ENCODE measurements at places on chromosomes 12 and 14. TPM values are rescaled to one million over a fixed set of nuclear protein-coding genes. Genes with fewer than 3 reads are reported as not detected.

GRCh38 chr12:29992366-29992765 is 208.6 kb upstream of the TMTC1 start:
- DNase-seq, result no peak

GRCh38 chr12:104304261-104305009 is 896 bp downstream of the EID3 start:
- DNase-seq, result no peak

DNA sequence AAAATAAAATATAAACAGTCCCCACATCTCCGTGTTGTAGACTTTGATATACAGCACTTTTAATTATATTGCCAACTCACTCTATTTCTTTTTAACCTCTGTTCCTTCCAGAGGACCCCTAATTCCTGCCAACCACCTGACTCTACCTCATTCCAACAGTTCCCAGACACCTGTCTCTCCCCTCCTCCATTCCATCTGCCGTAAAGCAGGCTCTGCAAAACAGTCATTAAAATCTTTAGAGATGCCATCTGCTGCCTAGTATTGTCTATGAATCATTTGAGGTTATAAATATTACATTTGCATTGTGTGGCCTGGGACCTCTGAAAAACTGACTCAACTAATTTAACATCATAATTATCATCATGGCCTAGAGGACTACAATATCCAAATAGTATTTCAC is 148.8 kb upstream of the DCN start:
- peak; percentile 42 for DNase-seq

DNA sequence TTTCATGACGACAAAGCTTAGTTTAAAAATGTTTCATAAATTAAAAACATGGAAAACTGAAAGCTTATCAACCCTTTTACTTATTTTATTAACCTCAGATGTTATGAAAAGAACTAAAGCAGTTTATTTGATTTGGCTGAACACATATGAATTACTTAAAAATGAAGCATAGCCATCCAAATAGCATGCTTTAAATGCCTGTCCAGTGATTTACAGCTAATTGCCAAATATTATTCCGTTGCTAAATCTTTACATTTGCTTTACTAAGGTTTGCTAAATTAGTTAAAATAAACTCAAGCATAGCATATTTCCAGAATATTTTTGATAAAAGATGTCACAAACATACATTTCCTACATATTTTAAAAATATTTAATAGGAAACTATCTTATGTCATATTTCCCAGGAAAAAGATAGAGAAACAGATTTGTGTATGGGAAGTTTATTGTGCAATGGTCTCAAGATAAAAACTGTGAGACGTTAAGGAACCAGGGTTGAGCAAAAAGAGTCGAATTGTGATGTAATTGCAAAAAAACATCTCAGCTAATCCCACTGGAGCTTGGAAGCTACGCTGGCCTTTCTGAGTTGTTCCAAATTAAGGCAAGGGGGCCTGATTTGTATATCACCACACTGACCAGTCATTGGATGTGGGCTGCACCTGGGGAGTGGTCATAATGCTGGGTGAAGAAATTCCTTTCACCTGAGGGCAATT is 25.8 kb downstream of the GPR135 start:
- no peak for DNase-seq

GRCh38 chr12:26768611-26769603 is 64.1 kb downstream of the ITPR2 start:
- DNase-seq, result no peak

GRCh38 chr12:47824198-47824597 is 4.5 kb upstream of the HDAC7 start:
- DNase-seq, result no peak

GRCh38 chr12:2384029-2384386 is 331.2 kb downstream of the CACNA1C start:
- DNase-seq, result no peak

- DNase-seq, result peak; percentile 79
Observed at GRCh38 chr14:36981832-36982529, 190.4 kb downstream of the SLC25A21 start.

- peak; percentile 29 for DNase-seq
Observed at GRCh38 chr14:102991376-102991775, 66.0 kb downstream of the CDC42BPB start.

- peak; percentile 60 for DNase-seq
Observed at GRCh38 chr14:67477926-67478799, 10.4 kb downstream of the TMEM229B start.

DNA sequence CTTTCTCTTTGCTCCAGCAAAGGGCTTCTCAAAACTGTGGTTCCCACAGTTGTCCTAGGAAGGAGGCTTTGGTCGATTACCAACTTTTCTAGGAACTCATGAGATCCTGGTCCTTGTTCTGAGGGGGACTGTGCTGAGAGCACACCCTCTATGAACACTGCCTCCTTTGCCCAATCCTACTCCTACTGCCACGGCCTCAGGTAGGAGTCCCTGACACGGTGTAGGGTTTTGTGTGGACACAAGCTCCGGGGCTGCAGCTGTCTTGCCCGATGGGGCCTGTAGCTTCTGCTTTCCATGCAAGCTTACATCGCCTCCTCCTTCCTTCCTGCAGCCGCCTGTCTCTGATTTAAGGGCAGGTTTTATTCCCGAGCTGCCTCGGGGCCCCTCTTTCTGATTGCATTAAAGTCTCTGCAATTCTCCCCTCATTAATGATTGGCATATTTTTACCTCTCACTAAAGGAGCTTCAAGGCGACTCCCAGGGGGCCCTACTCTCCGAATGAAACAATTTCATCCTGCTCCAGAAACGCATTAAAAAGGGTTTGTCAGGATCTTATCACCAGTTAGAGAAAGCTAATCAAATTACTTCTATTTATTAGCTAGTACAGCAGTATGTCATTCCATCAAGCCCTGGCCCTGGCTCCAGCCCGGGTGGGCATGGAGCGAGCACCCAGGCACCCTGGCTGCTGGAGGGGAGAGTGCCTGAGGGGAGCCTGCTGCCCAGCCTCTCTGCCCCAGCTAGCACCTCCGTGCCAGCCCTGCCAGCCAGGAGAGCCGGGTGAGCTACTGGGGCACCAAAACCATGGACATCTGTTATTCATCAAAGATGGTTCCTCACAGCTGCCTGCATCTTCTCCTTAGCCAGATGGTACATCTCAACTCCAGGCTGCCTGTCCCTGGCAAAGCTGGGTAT is 38.0 kb upstream of the ESRRB start:
- no peak for DNase-seq

DNA sequence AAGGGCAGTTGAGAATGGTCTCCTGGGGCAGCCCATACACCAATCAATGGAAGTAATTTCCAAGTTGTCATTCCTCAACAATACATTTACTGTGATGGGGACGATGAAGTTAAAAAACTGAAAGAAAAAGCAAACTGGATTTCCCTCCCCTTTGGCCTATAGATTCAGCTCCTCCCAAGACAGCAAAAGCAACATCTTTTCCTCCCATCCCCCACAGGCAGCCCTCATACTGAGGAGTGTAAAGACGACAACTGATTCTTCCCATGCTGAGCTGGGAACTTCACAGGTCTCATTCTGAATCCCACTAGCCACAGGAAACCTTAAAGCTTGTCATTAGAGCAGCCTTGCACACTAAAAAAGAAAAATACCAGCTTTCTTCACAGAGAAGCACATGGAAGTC is 48.5 kb downstream of the PITPNM2 start:
- DNase-seq, result no peak

GRCh38 chr12:69108037-69108436 is 131.3 kb upstream of the CPSF6 start:
- no peak for DNase-seq

Gene DIABLO
- total RNA-seq, result 61.8 TPM

Gene SYT1
- 31.4 TPM for total RNA-seq

Gene SLC25A47
- not detected for total RNA-seq

Gene TMEM52B
- total RNA-seq, result not detected
